H9 (cell line): ENCODE measurements at places on chromosomes 11 and 22. TPM values are rescaled to one million over a fixed set of nuclear protein-coding genes. Genes with fewer than 3 reads are reported as not detected.
A peak's percentile ranks its signal among the peaks of the same experiment; 100 is the strongest.

- no peak overlapping the region for H3K27ac ChIP-seq
- no peaks in the 10 kb centered on the region for H3K4me1 ChIP-seq
- DNase-seq = no peak
Observed at GRCh38 chr11:116207421-116208141, 565.2 kb downstream of the BUD13 start.

DNA sequence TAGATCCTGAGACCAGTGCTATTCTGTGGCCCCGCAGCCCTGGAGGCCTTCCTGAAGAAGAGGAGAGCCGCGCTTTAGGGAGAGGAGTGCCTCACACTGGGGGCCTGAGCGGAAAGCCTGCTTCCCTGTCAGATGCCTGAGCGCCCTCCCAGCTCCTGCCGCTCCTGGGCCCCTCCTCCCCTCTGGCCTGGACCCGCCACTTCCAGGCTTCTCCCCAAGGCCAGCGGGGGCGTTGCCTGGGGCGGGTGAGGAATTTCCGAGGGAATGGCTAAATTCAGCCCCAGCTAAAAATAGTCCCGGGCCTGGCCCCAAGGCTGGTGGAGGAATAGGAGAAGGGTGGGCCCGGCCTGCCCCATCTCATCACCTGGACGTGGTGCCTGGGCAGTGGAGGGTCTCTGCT is 15.4 kb downstream of the ARHGEF17 start:
- no peak overlapping the region for H3K4me3 ChIP-seq
- DNase-seq = peak; percentile 84
- H3K27me3 ChIP-seq = no peaks in the 10 kb centered on the region
- peaks cover 7% of the 10 kb centered on the region; the same call in 1 of the 2 replicates for H3K4me1 ChIP-seq
- H3K36me3 ChIP-seq = no peaks in the 10 kb centered on the region

DNA sequence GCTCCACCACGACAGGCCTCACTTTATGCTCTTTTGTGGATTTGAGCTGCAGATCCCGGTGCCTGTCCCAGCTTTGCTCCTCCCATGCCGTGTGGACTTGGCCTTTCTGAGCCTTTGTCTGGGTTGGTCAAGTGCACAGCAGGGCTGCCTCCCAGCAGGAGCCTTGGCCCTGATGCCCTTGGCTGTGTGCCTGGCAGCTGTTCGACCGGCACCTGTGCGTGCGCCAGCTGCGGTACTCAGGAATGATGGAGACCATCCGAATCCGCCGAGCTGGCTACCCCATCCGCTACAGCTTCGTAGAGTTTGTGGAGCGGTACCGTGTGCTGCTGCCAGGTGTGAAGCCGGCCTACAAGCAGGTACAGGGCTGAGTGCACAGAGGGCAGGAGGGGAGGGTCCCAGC is 46.5 kb downstream of the MYO7A start:
- peaks cover 2% of the 10 kb centered on the region; the same call in 1 of the 2 replicates for H3K27me3 ChIP-seq
- 0 out of 3 replicates have a peak overlapping the region, but pooled peaks have one; percentile 44 for H3K4me3 ChIP-seq
- no peak for DNase-seq
- H3K27ac ChIP-seq = no peak overlapping the region
- H3K4me1 ChIP-seq = peaks cover 17% of the 10 kb centered on the region; the same call in 1 of the 2 replicates
- H3K36me3 ChIP-seq = no peaks in the 10 kb centered on the region

DNA sequence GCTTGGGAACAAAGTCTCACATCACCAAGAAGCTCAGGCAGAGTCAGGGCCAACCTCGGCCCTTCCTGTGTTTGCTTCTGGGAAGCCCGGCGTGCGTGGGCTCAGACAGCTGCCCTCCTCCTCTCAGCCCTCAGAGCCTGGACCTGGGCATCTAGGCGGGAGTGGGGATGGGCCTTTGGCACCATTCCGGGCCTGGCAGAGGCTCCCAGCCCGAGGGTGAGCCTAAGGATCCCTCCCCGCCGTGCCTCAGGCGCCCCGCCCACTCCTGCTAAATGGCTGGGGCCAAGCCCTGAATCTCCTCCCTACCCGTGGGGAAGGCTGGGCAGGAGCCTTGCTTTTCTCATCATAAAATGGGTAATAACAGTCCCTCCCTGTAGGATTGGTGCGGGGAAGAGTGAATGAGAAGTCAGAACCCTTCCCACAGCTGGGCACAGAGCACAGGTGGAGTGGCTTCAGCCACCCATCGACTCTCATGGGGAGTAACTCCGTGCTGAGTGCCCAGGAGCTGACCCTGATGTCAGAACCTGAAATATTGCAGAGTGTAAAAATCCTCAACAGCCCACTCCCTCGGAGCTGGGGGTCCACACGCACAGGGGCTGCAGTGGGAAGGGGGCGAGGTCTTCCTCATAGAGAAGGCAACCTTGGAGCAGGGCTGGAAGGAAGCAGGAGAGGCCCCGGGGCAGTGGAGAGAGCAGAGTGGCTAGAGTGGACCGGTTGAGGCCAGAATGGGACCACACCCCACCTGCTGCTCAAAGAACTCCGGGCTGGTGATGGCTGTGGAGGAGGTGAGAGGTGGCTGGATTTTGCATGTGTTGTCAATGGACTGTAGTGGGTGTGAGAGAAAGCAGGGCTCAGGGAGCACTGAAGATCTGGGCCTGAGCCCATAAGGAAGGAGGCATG is 18.8 kb upstream of the CDKN1C start:
- no peaks in the 10 kb centered on the region; the same call in 1 of the 2 replicates for H3K4me1 ChIP-seq
- H3K27me3 ChIP-seq = no peaks in the 10 kb centered on the region; the same call in 1 of the 2 replicates
- H3K36me3 ChIP-seq = peaks cover 18% of the 10 kb centered on the region
- DNase-seq = no peak
- H3K4me3 ChIP-seq = no peak overlapping the region

GRCh38 chr22:21025266-21025665 is 7.1 kb downstream of the SLC7A4 start:
- H3K36me3 ChIP-seq = no peaks in the 10 kb centered on the region
- no peaks in the 10 kb centered on the region; the same call in 1 of the 2 replicates for H3K4me1 ChIP-seq
- H3K27ac ChIP-seq = no peak overlapping the region

DNA sequence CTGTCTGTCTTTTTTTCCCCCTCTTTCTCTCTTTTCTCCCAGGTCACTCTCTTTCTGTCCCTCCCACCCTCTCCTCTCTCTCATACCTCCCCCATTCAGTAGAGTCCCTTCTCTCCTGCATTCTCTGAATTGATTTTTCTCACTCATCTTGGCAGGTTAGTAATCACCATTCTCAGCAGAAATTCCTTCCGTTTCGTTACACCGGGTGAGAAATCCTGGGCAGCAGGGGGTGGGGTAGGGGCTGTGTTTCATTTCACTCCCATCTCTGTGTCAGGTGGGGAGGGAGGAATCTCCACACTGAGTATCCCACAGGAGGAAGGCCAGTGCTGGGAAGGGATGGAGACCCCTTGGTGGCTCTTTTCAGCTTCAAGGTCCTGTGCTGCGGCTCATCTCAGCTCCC is 253.5 kb downstream of the MIAT start:
- no peaks in the 10 kb centered on the region; the same call in 1 of the 2 replicates for H3K4me1 ChIP-seq
- no peaks in the 10 kb centered on the region for H3K36me3 ChIP-seq
- peaks cover 2% of the 10 kb centered on the region; the same call in 1 of the 2 replicates for H3K27me3 ChIP-seq
- H3K27ac ChIP-seq = no peak overlapping the region
- no peak for DNase-seq
- H3K4me3 ChIP-seq = no peak overlapping the region

- H3K27ac ChIP-seq = no peak overlapping the region
- no peaks in the 10 kb centered on the region for H3K27me3 ChIP-seq
Observed at GRCh38 chr11:61899146-61899841, 7.9 kb upstream of the FADS3 start.

- H3K27ac ChIP-seq = no peak overlapping the region
- DNase-seq = no peak
Observed at GRCh38 chr22:44116331-44116730, 64.4 kb upstream of the PARVG start.

GRCh38 chr11:18802381-18803257 is 11.0 kb upstream of the PTPN5 start:
- H3K4me3 ChIP-seq = no peak overlapping the region
- no peak overlapping the region for H3K27ac ChIP-seq
- H3K27me3 ChIP-seq = no peaks in the 10 kb centered on the region
- DNase-seq = peak; percentile 61
- no peaks in the 10 kb centered on the region for H3K4me1 ChIP-seq

GRCh38 chr11:44162662-44163061 is 67.2 kb downstream of the EXT2 start:
- DNase-seq = no peak
- no peaks in the 10 kb centered on the region for H3K4me1 ChIP-seq
- no peaks in the 10 kb centered on the region for H3K36me3 ChIP-seq

DNA sequence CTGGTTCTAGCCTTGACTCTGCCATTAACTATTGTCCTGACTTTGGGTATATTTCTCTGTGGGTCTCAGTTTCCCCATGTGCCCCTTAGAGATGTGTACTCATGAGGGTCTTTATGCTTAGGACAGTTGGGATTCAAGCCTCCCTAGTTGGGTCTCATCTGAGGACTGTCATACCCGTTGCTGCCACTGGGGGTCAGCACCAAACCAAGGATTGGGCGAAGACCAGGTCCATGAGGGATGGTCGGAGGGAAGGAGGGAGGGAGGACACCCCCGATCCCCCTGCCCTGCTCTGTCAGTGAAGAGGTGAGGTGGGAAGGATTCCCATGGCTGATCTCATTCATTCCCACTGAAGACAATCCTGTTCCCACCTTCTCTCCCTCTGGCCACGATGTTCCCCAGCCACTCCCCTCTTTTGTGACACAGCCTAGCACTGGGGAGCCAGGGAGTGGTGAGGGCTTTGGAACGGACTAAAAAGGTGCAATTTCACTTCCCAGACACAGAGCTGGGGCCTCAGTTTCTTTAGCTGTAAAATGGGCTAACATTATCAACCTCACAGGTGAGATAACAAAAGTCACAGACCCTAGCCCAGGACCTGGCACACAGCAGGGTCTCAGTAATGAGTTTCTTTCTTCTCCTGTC is 12.4 kb upstream of the KLHL35 start:
- H3K36me3 ChIP-seq = no peaks in the 10 kb centered on the region
- peak; percentile 77 for DNase-seq
- H3K4me3 ChIP-seq = no peak overlapping the region
- no peaks in the 10 kb centered on the region for H3K4me1 ChIP-seq

DNA sequence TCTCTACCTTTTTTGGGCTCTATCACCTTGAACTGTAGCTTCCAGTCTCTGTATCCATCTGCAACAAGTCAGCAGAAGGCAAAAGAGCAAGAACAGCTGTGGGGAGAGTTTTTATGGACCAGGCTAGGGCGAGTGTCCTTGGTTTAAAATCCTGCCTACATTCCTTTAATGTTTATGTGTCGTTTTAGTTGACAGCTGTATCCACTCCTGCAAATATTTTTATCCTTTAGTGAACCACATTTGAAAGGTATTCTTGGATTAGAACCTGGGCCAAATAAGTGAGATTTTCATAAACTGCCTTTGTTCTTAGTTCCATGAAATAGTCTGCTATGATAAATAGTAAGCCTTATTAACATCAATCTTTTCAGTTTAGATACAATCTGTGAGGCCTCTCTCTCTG is 712.2 kb downstream of the ETS1 start:
- no peak overlapping the region for H3K27ac ChIP-seq
- H3K4me3 ChIP-seq = no peak overlapping the region
- DNase-seq = no peak
- H3K36me3 ChIP-seq = no peaks in the 10 kb centered on the region
- H3K4me1 ChIP-seq = no peaks in the 10 kb centered on the region
- no peaks in the 10 kb centered on the region for H3K27me3 ChIP-seq

GRCh38 chr22:36432592-36433317 is 45.0 kb upstream of the MYH9 start:
- H3K36me3 ChIP-seq = no peaks in the 10 kb centered on the region
- no peak overlapping the region for H3K4me3 ChIP-seq
- H3K27ac ChIP-seq = no peak overlapping the region
- H3K27me3 ChIP-seq = no peaks in the 10 kb centered on the region
- DNase-seq = no peak
- H3K4me1 ChIP-seq = no peaks in the 10 kb centered on the region

- H3K27ac ChIP-seq = no peak overlapping the region
- DNase-seq = no peak
- peaks cover 12% of the 10 kb centered on the region for H3K36me3 ChIP-seq
- no peak overlapping the region for H3K4me3 ChIP-seq
Observed at GRCh38 chr11:27153136-27153535, 112.5 kb downstream of the BBOX1 start.

GRCh38 chr22:18994701-18995326 is 58.7 kb upstream of the PRODH start:
- no peaks in the 10 kb centered on the region for H3K4me1 ChIP-seq
- H3K36me3 ChIP-seq = no peaks in the 10 kb centered on the region
- DNase-seq = no peak
- H3K27ac ChIP-seq = no peak overlapping the region
- H3K27me3 ChIP-seq = no peaks in the 10 kb centered on the region

- H3K27ac ChIP-seq = no peak overlapping the region
- no peaks in the 10 kb centered on the region for H3K36me3 ChIP-seq
- H3K27me3 ChIP-seq = no peaks in the 10 kb centered on the region
- no peaks in the 10 kb centered on the region for H3K4me1 ChIP-seq
- no peak for DNase-seq
- H3K4me3 ChIP-seq = no peak overlapping the region; the same call in 2 of the 3 replicates
Observed at GRCh38 chr22:35593071-35593890, 23.8 kb downstream of the MB start.

GRCh38 chr22:18119409-18120110 is 9.0 kb downstream of the TUBA8 start:
- no peak for DNase-seq
- H3K36me3 ChIP-seq = no peaks in the 10 kb centered on the region
- no peaks in the 10 kb centered on the region for H3K27me3 ChIP-seq
- peaks cover 3% of the 10 kb centered on the region; the same call in 1 of the 2 replicates for H3K4me1 ChIP-seq

DNA sequence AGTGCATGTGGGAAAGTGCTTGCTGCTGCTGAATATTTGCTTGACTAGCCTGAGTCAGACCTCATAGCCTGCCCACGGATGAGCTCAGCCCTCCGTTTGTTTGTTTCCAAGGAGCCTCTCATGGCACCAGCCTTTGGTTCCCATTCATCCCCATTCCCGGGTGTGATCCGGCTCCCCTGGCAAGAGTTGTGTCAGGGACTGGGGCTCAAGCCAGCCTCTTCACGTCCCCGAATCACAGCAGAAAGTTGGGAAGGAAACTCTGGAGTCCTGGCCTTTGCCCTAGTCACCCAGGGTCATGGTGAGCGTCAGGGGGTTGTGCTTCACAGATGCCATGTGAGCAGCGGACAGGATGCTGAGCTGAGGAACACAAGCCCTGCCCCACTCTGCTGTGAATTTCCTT is 13.8 kb downstream of the SEC14L3 start:
- no peak overlapping the region for H3K27ac ChIP-seq
- DNase-seq = no peak
- no peaks in the 10 kb centered on the region for H3K36me3 ChIP-seq
- no peaks in the 10 kb centered on the region for H3K4me1 ChIP-seq

GRCh38 chr11:69245041-69245440 is 48.9 kb upstream of the MYEOV start:
- H3K4me1 ChIP-seq = no peaks in the 10 kb centered on the region; the same call in 1 of the 2 replicates
- no peaks in the 10 kb centered on the region for H3K36me3 ChIP-seq
- no peak overlapping the region for H3K4me3 ChIP-seq
- DNase-seq = peak; percentile 0
- H3K27ac ChIP-seq = no peak overlapping the region
- H3K27me3 ChIP-seq = no peaks in the 10 kb centered on the region; the same call in 1 of the 2 replicates

Gene CHST1
- total RNA-seq = 0.39 and 0.57 TPM in 2 replicates

Gene GAL3ST1
- total RNA-seq = 5.1 TPM in 2 replicates

Gene MUC6
- total RNA-seq = not detected in 2 replicates

Gene ADAMTS15
- 1.3 and 1.5 TPM in 2 replicates for total RNA-seq

Gene NEFH
- 5.7 and 5.8 TPM in 2 replicates for total RNA-seq

Gene OR5P2
- not detected in 2 replicates for total RNA-seq

Gene LGR4
- total RNA-seq = 97.1 and 99.2 TPM in 2 replicates

Gene TMPRSS4
- not detected in 2 replicates for total RNA-seq

Gene GPHA2
- total RNA-seq = 1.3 and 2.1 TPM in 2 replicates
